ENCODE measurements at places on chromosomes 4 and X.

GRCh38 chrX:38940547-38940946 is 139.3 kb downstream of the MID1IP1 start:
- peak; percentile 6 for DNase-seq

GRCh38 chr4:22708961-22709360 is 16.2 kb downstream of the GBA3 start:
- DNase-seq: no peak

DNA sequence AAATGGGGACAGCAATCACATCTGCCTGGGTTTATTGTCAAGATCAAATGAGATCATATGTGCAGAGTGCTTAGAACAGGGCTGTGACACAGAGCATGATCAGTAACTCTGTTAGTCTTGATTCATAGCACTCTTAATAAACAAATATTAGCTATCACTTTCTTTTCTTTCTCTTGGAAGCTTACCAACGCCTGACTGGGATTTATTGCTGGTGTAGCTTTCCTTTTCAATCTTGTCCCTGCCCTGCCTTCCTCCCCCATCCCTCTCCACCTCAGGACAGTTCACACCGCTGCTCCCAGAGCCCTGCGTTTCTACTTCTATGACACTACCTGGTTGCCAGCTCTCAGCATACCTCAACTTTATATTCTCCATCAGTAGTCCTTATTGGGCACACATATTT is 120.7 kb downstream of the LDB2 start:
- DNase-seq: no peak

- no peak for DNase-seq
These were observed 35.7 kb upstream of the PDE5A start for GRCh38 chr4:119664168-119664907.

DNA sequence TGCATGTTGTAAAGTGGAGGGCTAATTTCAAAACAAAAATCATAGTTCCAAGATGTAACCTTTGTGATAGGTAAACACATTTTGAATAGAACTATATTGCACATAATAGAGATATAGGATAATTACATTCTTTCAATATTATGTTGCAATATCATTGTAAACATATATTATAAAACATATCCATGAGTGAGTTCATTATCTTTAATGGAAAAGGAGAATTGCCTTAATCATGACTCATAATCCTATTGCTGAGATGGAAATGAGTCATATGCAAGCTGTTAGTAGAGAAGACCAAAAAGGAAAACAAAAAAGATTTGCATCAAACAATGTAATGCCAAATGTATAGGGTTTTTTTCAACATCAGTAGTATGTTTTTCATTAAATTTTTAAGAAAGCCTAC is 73.7 kb upstream of the WDR44 start:
- DNase-seq: peak; percentile 29

DNA sequence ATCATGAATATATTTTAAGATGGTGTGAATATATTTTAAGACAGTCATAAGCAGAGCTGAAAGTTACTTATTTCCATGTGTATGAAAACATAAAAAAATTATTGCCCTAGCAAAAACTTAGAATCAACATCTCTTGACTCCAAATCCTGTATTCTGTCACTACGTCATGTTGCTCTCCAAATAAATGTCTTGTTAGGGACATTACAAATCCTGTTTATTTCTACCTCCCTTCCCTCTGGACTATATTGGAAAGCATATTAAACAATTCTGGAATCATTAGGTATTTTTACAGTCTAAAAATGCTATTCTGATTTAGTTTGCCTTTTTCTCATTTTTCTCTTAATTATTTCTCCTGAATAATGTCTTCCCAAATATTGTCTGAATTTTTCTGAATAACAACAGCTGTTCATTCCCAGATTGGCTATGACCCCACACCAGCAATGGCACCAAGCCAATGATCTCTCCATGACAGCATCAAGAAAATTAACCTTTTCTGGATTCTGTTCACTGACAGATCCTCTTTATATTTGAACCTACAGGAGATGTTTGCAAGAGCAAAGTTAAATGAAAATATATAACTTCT is 523.1 kb downstream of the IQCM start:
- no peak for DNase-seq

- DNase-seq: peak; percentile 28
These were observed 105.5 kb downstream of the PRRG1 start for GRCh38 chrX:37454537-37455285.

GRCh38 chr4:85860066-85860740 is 385.3 kb downstream of the ARHGAP24 start:
- DNase-seq: peak; percentile 60

DNA sequence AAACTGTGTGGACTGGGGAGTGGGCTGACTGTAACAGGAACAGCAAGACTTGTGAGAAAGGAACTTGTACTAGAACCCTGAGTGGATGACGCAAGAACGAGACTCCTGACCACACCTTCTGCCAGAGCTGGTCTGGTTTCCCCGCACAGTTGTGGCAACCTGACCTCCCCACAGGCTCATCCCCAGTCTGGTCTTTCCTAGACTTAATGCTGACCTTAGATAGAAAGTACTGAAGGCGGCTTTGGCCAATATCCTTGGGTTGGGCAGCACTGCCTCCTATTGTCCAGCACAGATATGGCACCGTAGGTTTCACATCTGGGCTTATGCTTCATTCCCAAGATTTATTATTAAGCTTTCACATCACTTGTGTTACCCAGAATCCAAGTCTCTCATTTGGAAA is 137.8 kb upstream of the FRG1 start:
- no peak for DNase-seq

DNA sequence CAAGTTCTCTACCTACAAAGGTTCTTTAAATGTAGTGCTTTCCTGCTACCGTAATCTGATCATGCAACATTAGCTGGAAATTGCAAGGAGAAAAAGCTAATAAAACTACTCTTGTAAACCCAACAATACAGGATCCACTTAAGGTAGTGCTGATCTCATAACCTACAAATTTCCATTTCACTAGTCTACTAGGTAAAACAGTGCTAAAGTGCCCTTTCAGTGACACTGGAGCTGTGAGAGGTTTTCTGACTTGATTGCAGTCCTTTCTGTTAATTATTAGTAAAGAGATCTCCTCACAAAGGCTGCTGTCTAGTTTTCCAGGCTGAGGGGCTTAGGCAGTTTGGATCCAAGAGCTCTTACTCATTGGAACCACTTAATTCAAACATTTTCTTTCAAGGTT is 1118.7 kb downstream of the SH3BGRL start:
- DNase-seq: no peak

DNA sequence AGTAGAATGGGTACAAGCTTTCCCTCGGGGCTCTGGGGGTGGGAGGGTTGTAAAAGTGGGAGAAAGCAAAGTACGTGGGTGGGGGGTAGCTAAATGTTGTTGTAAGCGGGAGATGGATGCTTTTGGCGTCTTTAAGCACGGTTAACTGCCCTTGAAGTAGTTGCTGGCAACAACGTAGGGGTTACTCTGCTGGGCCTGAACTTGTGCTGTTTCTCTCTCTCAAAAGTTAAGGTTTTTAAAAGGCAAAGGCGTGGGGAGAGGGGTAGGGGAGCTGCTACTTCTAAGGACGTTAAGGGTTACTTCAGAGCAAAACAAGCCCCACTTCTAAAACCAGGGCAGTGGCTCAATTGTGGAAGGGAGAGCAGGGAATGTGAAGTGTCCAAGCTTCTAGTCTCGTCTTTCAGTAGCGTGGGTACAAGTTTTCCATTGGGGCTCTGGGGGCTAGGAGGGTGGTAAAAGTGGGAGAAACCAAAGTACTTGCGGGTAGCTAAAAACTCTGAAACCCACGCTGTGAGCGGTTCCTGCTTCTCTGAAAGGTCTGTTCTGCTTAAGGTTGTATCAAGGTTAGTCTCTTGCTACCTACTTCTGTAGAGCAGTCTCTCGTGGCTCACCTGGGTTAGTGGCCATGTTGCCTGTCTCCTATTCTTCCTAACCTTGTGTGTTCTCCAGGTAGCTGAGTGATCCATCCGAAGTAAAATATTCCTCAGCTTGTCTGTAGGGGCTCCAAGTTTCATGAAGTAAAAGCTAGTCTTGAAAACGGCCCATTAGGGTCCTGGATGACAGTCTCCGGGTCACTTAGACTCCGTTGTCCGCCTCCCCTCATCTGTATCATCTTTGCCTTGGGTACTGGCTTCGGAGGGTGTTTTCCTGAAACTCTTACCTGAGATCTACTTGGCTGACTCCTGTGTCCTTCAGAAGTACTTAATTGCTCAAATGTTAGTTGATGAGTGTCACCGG is 1.7 kb upstream of the WDR1 start:
- no peak for DNase-seq

Measured in amniotic epithelial cell (primary cell).